ENCODE measurements at places on chromosomes 4 and X. TPM values are rescaled to one million over a fixed set of nuclear protein-coding genes. Genes with fewer than 3 reads are reported as not detected.

EDA gene
- total RNA-seq = 21.2 TPM

SLC2A9 gene
- 7.1 TPM for total RNA-seq

PFKFB1 gene
- total RNA-seq = 0.21 TPM

DSPP gene
- not detected for total RNA-seq

HDAC6 gene
- 119 TPM for total RNA-seq

CNKSR2 gene
- total RNA-seq = 13.4 TPM

OPHN1 gene
- 22.6 TPM for total RNA-seq

CPXCR1 gene
- total RNA-seq = not detected

GPC3 gene
- 220 TPM for total RNA-seq

RXFP1 gene
- 0.21 TPM for total RNA-seq

STOX2 gene
- 37.6 TPM for total RNA-seq

GSX2 gene
- not detected for total RNA-seq

BEND2 gene
- total RNA-seq = not detected

GPR50 gene
- not detected for total RNA-seq

EMD gene
- total RNA-seq = 23.1 TPM

MMRN1 gene
- total RNA-seq = 27.6 TPM

AKAP4 gene
- total RNA-seq = 0.10 TPM

VSIG4 gene
- total RNA-seq = 6.4 TPM

SPATA18 gene
- 3.6 TPM for total RNA-seq

CXorf58 gene
- not detected for total RNA-seq

GABRE gene
- total RNA-seq = 45.3 TPM

ENPEP gene
- 31.5 TPM for total RNA-seq

GAGE1 gene
- total RNA-seq = not detected

GATA1 gene
- 0.41 TPM for total RNA-seq

CITED1 gene
- total RNA-seq = 4.6 TPM

NSUN7 gene
- 3.5 TPM for total RNA-seq

FMR1NB gene
- not detected for total RNA-seq

SUPT20HL1 gene
- not detected for total RNA-seq

RAB33B gene
- 19.6 TPM for total RNA-seq

Measured in tongue (tissue), 3 donors.